Stomach (tissue), 19 donors: ENCODE measurements at places on chromosomes 16 and 17. TPM values are rescaled to one million over a fixed set of nuclear protein-coding genes. Genes with fewer than 3 reads are reported as not detected.
A peak's percentile ranks its signal among the peaks of the same experiment; 100 is the strongest.

- DNase-seq, result no peak
Measured at GRCh38 chr16:83781-84615, 6.0 kb downstream of the MPG start.

GRCh38 chr17:46152423-46152822 is 40.8 kb downstream of the KANSL1 start:
- DNase-seq, result no peak

- peak; percentile 28 for DNase-seq
Measured at GRCh38 chr17:28258347-28258887, 60.6 kb upstream of the TMEM97 start.

DNA sequence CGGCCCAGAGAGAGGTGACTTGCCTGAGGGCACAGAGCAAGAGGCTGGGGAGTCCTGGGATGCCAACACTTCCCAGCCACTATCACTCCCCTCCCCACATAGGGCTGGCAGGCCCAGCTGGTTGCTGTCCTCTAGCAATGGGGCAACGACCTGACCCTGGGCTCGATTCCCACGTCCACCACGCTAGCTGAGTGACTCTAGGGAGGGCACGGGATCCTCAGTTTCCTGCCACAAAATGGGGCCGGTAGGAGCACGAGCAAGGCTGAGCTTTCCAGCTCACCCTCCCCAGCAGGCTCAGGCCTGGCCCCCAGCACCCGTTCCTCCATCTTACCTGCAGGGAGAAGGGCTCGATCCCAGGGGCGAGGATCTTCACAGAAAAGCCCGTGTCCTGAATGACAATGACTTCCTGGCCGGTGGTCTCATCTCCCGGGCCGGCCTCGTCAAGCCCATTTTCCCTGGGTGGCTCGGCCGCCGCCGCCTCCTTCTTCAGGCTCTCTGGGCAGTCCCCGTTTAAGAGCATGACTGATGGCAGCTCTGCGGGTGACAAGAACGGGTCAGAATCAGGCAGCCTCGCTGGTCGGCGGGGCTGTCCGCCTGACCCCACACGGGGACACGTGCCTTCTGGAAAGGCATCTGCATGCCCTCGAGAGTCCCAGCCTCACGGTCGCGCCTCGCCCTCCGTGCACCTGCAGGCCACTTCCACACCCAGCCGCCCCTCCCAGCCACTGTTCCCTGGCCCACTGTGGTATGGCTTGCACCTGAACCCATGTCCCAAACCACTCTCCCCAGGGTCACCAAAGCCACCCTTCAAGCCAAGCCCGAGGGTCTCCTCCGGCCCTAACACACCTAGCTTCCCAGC is 7.3 kb downstream of the CLUH start:
- DNase-seq, result no peak

- peak; percentile 100 for DNase-seq
Measured at GRCh38 chr16:22190081-22190775, 15.8 kb upstream of the EEF2K start.

GRCh38 chr17:15247891-15248529 is 17.1 kb downstream of the PMP22 start:
- DNase-seq, result no peak

GRCh38 chr17:68562736-68563135 is 38.4 kb downstream of the FAM20A start:
- DNase-seq, result no peak

- peak; percentile 79 for DNase-seq
Measured at GRCh38 chr16:70438585-70438968, 323 bp downstream of the ST3GAL2 start.

The LDHD gene
- total RNA-seq, result 110 TPM

The WFIKKN1 gene
- 4.0 TPM for total RNA-seq

The NKD1 gene
- 9.2 TPM for total RNA-seq
